ENCODE measurements at places on chromosomes 7 and 10. TPM values are rescaled to one million over a fixed set of nuclear protein-coding genes. Genes with fewer than 3 reads are reported as not detected.

DNA sequence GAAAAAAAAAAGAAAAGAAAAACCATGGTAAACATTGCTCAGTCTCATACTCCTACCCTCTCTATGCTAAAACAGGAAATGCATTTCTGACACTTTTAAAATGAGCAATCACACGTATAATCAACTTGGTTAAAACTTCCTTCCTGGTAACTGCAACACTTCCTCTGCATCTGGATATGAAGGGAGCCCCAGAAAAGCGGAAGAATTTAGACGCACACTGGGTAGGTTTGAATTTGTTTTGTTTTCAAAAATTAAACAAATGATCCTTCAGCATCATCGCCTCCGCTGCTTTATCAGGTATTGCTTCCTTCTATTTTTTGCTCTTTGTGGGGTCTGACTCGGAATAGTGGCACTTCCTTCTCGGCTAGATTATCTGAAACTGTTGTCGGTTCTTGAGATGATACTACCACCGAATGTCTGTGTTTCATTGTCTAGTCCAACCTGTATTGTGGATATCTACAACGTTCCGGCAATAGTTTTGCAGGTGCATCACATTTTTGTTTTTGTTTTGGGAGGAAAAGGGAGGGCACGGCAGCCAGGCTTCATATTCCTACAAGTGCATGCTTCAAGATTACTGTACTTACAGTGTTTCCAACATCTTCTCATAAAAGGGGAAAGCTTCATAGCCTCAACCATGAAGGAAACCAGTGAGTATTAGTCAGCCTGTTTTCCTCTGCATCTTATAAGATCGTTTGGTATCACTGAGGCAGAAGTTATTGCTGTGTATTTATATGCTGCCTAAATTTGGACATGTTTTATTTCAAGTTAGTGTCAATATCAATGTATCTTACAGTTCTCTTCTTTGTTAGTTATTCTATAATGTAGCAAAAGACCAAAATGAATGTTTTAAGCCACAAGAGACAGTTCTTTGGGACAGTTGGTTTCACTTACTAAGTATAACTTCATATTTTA lies at the start of gene PIK3CG:
PIK3CG (plus strand) TSS at position 153 of the 912 bp plus-strand sequence. CDS start 2,280 bp downstream, outside the sequence.
- peaks cover 50% of the 10 kb centered on the region for H3K36me3 ChIP-seq
- no peak for DNase-seq
- no peaks in the 10 kb centered on the region for H3K27me3 ChIP-seq
- peak within 1 kb of the TSS; percentile 90 for H3K27ac ChIP-seq
- H3K4me3 ChIP-seq, result peak within 1 kb of the TSS; percentile 91

- H3K27me3 ChIP-seq, result no peaks in the 10 kb centered on the region
- DNase-seq, result no peak
- H3K27ac ChIP-seq, result no peak overlapping the region
- no peaks in the 10 kb centered on the region for H3K36me3 ChIP-seq
- no peak overlapping the region for H3K4me3 ChIP-seq
Measured at GRCh38 chr7:109331423-109331822, 761.7 kb downstream of the DNAJB9 start.

DNA sequence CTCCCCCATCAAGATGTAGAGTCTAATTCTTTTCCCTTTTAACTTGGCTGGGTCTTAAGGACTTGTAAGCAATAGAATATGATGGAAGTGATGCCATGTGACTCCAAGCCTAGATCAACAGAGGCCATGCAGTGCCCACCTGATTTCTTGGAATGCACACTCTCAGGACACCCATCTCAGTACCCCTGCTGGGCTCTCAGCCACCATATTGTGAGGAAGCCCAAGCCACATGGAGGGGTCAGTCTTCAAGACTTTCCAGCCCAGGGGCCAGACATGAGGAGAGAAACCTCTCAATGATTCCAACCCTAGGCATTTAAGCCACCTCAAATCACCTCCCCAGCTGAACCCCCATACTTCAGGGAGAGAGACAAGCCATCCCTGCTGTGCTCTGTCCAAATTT lies 62.2 kb upstream of the CARD11 start:
- H3K36me3 ChIP-seq, result no peaks in the 10 kb centered on the region
- peaks cover 8% of the 10 kb centered on the region for H3K27me3 ChIP-seq
- no peak overlapping the region for H3K4me3 ChIP-seq

GRCh38 chr10:74677951-74678350 lies 148.4 kb upstream of the KAT6B start:
- DNase-seq, result no peak
- H3K27ac ChIP-seq, result no peak overlapping the region
- H3K4me1 ChIP-seq, result peaks cover 35% of the 10 kb centered on the region
- H3K36me3 ChIP-seq, result peaks cover 57% of the 10 kb centered on the region
- H3K27me3 ChIP-seq, result no peaks in the 10 kb centered on the region

- no peak for DNase-seq
- H3K27me3 ChIP-seq, result peaks cover 17% of the 10 kb centered on the region
- no peaks in the 10 kb centered on the region for H3K36me3 ChIP-seq
- no peak overlapping the region for H3K4me3 ChIP-seq
- H3K4me1 ChIP-seq, result no peaks in the 10 kb centered on the region
Measured at GRCh38 chr10:78614267-78614666, 454.5 kb upstream of the ZMIZ1 start.

GRCh38 chr7:37016064-37016878 lies 292.0 kb upstream of the AOAH start:
- no peak for DNase-seq
- peaks cover 50% of the 10 kb centered on the region for H3K36me3 ChIP-seq
- H3K27me3 ChIP-seq, result no peaks in the 10 kb centered on the region

DNA sequence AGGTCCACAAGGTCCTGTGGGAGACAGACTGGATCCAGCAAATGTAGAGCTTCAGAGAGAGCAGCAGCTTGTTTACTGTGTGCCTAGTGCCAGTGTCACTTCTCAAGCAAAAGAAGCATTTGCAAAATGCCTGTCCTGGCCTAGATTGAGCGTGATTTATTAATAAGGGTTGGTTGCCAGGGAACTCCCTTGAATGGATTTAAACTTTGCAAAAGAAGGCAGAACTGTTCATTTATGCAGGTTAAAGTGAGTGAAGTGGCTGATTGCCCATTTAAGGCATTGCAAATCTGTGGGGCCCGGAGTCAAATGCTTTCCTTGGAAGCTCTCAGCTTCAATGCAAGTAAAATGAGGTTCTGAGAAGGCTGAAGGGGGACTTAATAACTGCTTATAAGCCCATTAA lies 71.3 kb downstream of the CDHR3 start:
- H3K4me1 ChIP-seq, result peaks cover 28% of the 10 kb centered on the region
- H3K27me3 ChIP-seq, result no peaks in the 10 kb centered on the region
- H3K4me3 ChIP-seq, result no peak overlapping the region
- H3K36me3 ChIP-seq, result no peaks in the 10 kb centered on the region

Gene AS3MT
- total RNA-seq, result 0.46 TPM

Gene ZNF804B
- not detected for total RNA-seq

DNA sequence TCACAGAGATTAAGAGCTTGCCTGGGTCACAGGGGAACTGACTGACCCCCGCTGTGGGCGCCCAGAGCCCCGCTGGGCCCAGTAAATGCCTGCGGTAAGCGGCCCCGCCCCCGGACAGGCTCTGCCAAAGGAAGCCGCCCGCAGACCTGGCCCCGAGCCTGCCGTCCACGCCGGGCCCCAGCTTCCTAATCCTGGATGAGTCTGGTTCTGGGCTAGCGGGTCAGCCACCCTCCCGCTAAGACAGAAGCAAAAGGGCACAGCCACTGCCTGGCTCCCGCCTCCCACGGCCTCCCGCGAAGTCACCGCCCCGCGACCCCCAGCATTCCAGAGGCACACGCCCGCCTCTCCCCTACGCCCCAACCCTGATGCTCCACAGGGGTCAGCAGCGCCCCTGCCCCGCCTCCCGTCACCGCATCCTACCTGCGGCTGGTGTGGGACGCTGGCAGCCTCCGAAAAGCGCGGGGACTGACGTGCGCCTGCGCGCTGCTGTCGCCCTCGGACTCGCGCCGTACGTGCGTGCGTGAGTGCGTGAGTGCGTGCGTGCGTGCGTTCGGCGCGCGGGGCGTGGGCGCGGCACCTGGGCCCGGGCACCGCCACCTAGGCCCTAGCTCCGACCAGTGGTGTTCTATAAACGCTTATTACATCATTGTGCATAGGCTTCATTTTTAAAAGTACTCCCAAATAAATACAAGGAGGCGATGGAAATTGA lies at the start of gene FIGNL1:
FIGNL1 (minus strand) TSS at position 470 of the 709 bp plus-strand sequence. CDS start 3,063 bp downstream, outside the sequence.
- no peaks in the 10 kb centered on the region for H3K27me3 ChIP-seq
- H3K4me3 ChIP-seq, result peak within 1 kb of the TSS; percentile 91
- DNase-seq, result peak; percentile 82

DNA sequence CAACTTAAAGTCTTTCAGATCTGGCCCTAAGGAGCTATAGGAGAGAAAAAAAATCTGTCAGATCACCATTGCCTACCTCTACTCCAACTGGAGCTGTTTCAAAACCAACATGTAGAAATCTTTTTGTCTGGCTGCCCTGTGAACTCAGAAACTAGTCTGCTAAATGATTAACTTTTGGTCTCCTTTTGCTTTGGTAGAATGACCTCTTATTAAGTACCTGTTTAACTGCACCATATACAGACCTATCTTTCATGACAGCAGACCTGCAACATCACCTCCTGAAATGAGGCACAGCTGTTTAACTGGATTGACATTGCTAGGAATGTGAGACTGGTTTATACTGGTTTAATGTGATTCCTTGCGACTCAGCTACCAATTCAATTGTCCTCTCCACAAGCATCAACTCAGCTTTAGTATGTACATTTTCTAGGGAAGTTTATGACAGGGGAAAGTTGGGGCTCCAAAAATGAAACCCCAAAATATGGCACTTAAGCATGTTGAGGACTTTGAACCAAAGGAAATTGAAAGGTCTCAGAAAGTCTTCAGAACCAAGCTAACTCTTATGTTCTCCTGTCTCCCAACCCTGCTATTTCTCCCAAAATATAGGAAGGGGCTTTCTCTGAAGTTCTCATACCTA lies 1.8 kb downstream of the CYP3A43 start:
- no peak overlapping the region for H3K27ac ChIP-seq
- DNase-seq, result no peak
- peaks cover 27% of the 10 kb centered on the region for H3K27me3 ChIP-seq
- no peaks in the 10 kb centered on the region for H3K36me3 ChIP-seq
- no peaks in the 10 kb centered on the region for H3K4me1 ChIP-seq

DNA sequence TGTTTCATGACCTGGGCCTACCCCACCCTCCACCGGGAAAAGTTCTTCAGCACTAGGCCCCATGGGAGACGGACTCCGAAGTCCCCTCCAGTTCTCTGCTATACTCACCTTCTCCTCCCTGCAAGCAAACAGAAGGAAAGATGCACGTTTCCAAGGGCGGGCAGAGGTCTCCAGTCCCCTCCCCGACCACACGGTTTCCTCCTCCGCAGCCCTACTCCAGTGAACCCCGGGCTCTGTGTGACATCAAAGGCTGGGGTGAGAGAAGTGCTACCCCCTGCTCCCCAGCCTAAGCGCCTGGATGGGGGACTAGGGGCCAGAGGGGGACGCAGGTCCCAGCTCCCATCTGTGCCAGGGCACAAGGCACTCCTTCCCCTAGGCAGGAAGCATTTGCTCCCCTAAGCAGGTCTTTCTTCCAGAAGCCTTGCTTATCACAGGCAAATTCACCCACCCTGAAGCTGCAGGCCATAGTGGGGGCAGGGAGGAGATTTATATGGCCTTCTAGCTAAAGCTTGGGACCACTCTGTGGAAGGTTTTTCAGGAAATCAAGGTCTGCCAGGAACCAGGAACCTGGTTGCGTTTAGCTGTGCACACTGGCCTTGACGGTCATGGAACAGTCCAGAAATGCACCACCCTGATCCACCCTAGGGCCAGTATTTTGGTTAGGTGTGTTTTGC lies 52.8 kb downstream of the ASB13 start:
- no peaks in the 10 kb centered on the region for H3K36me3 ChIP-seq
- no peak overlapping the region for H3K27ac ChIP-seq
- DNase-seq, result no peak
- H3K4me3 ChIP-seq, result no peak overlapping the region
- H3K4me1 ChIP-seq, result no peaks in the 10 kb centered on the region
- peaks cover 11% of the 10 kb centered on the region for H3K27me3 ChIP-seq

DNA sequence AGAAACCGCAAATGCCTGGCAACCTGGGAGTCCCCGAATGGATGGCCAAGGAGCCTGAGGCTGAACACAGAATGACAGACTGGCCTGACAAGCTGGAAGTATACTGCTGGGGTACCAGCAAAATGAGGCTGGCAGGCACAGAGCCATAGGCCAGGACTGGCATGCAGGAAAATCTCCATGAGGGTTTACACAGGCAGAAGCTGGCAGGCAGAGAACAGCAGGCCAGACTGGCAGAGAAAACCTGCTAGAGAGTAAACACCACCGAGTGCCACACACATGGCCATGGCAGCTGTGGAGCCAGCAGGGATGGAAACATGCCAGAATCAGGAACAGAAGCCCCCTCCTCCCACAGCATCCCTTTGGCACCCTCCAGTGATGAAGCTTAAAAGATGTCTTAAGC lies 63.4 kb downstream of the CRPPA start:
- H3K4me1 ChIP-seq, result no peaks in the 10 kb centered on the region
- DNase-seq, result no peak
- no peak overlapping the region for H3K27ac ChIP-seq
- no peaks in the 10 kb centered on the region for H3K36me3 ChIP-seq

Measured in activated B cell treated with CpG ODN at 0.5 μM for 24 hours (primary cell).